ENCODE measurements at places on chromosomes 16 and 17. TPM values are rescaled to one million over a fixed set of nuclear protein-coding genes. Genes with fewer than 3 reads are reported as not detected.

RNF43 gene
- total RNA-seq, result not detected

WNT9B gene
- not detected for total RNA-seq

C1QTNF1 gene
- total RNA-seq, result 11.1 TPM

EFTUD2 gene
- total RNA-seq, result 73.6 TPM

ABCA6 gene
- total RNA-seq, result 82.3 TPM
